Left ventricle myocardium inferior (tissue), 1 donor: ENCODE measurements at places on chromosomes 3 and 15.

- DNase-seq: no peak
Measured at GRCh38 chr15:60729850-60730458, 251.0 kb upstream of the ICE2 start.

GRCh38 chr15:27816790-27817189 lies 282.3 kb downstream of the OCA2 start:
- DNase-seq: no peak

DNA sequence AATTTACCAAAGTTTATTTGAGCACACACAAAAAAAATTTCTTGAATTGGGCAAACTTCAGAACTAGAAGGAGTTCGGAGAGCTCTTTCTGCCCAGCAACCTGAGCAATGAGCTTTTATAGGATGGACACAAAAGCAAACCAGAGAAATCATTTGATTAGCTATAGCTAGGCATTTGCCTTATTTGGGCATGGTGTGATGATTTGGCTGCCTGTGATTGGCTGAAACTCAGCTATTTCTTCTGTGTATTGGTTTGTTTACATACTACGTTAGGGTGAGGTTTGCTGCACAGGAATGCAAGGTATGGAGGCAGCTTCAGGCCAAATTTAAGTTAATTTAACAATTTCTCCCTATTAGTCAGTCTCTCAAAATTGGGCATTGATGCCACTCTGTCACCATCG lies 65.1 kb downstream of the NEK11 start:
- DNase-seq: no peak

DNA sequence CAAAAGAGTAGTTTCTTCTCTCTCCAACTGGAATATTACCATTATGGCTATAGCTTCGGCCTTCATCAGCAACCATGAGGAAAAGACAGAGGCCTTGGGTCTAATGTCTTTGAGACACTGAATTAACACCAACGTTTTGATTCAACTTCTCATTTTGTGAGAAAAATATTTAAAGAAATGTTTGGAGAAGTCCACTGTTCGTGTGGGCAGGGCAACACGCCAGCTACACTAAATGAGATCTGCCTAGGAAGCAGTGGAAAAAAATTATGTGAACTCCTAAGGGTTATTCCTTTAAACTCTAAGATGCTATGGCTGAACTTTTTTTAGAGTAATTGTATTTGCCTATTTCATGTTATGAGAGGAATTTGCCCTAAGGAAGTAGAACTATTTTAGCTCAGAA lies 41.8 kb downstream of the NCEH1 start:
- no peak for DNase-seq

GRCh38 chr3:13455644-13456043 lies 24.5 kb upstream of the HDAC11 start:
- DNase-seq: no peak

DNA sequence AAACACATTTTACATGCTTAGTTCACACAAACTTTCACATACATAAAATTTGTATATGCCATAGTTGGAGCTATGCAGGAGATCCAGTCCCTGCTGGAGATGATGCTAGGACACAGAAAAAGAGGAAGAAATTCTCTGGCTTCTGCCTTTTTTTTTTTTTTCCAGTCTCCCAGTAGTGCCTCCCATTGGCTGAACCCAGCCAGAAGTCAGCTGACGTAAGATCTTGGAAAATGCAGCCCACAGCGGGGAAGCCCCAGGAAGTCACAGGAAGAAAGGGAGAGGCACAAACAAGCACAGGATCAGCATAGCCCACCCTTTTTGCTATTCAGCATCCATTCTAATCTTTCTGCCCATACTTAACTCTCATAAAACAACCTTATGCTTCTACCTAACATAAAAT lies 38.5 kb downstream of the SCN11A start:
- DNase-seq: no peak

GRCh38 chr3:126155280-126155640 lies 25.1 kb downstream of the ALDH1L1 start:
- no peak for DNase-seq

DNA sequence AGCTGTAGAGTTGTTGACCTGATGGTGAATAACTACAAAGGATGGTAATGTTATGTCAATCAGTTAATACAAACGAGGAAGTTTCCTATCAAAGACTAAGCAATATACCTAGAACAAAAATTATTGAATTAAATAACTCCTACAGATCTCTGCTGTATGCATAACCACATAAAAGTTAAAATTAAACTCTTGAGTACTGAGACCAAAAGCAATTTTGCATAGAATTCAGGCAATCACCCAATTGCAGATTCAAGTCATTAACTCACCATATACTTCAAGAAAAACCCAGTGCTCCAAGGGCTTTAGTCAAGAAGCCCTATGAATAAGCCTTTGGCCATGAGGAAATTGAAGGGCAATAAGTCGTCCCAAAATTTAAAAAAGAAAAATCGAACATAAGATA lies 518.8 kb downstream of the MECOM start:
- no peak for DNase-seq

GRCh38 chr3:59450946-59451763 lies 401.3 kb upstream of the CFAP20DC start:
- DNase-seq: no peak

GRCh38 chr3:50626401-50626800 lies 9.4 kb downstream of the MAPKAPK3 start:
- no peak for DNase-seq

DNA sequence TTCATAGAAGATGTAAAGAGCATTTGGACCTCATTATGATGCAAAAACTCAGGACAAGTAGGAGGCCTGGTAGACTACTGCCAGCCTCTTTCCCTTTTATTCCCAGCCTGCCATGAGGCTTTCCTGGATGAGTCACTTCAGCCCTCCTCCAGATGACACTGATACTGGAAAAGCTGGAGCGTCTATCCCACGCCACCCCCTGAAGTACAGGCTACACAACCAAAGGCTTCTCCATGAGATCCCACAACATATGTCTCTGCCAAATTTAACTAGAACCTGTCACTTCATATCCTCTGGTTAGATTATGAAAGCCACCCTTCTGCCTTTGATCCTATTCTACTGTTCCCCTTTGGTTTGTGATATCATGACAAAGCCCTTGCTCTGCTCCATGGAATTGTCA lies 56.1 kb upstream of the CPNE4 start:
- no peak for DNase-seq

DNA sequence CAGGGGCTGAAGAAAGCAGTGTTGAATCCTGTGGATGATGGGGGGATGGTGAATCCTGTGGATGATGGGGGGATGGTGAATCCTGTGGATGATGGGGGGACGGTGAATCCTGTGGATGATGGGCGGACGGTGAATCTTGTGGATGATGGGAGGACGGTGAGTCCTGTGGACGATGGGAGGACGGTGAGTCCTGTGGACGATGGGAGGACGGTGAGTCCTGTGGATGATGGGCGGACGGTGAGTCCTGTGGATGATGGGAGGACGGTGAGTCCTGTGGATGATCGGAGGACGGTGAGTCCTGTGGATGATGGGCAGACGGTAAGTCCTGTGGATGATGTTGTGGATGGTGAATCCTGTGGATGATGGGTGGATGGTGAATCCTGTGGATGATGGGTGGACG lies 170.7 kb downstream of the SV2B start:
- no peak for DNase-seq

- no peak for DNase-seq
Measured at GRCh38 chr3:46359733-46360493, 6.0 kb downstream of the CCR2 start.

GRCh38 chr3:190556351-190556750 lies 42.5 kb downstream of the IL1RAP start:
- no peak for DNase-seq

- DNase-seq: no peak
Measured at GRCh38 chr3:67384760-67385397, 269.5 kb downstream of the SUCLG2 start.

- no peak for DNase-seq
Measured at GRCh38 chr3:49278548-49278947, 1.5 kb upstream of the C3orf62 start.

- DNase-seq: no peak
Measured at GRCh38 chr3:131658115-131658514, 155.3 kb upstream of the MRPL3 start.

DNA sequence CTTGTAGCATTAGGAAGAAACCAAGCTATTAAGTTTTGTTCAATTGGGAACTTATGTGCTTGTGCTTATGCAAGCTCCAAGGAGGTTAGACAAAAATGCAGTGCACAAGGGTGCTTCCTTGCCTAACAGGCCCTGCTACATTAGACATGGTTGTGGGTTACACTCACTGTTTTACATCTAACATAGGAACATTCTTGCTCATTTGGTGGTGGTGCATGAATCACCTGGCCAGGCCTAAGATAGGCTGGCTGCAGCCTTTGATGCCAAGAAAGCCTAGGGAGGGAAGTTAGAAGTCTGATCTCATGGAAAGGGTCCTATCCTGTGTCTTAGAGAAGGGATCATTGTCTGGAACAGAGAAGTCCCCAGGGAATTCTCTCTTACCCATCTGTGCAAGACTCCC lies 43.5 kb downstream of the CA12 start:
- DNase-seq: no peak

GRCh38 chr3:186187401-186188275 lies 78.7 kb upstream of the ETV5 start:
- no peak for DNase-seq

DNA sequence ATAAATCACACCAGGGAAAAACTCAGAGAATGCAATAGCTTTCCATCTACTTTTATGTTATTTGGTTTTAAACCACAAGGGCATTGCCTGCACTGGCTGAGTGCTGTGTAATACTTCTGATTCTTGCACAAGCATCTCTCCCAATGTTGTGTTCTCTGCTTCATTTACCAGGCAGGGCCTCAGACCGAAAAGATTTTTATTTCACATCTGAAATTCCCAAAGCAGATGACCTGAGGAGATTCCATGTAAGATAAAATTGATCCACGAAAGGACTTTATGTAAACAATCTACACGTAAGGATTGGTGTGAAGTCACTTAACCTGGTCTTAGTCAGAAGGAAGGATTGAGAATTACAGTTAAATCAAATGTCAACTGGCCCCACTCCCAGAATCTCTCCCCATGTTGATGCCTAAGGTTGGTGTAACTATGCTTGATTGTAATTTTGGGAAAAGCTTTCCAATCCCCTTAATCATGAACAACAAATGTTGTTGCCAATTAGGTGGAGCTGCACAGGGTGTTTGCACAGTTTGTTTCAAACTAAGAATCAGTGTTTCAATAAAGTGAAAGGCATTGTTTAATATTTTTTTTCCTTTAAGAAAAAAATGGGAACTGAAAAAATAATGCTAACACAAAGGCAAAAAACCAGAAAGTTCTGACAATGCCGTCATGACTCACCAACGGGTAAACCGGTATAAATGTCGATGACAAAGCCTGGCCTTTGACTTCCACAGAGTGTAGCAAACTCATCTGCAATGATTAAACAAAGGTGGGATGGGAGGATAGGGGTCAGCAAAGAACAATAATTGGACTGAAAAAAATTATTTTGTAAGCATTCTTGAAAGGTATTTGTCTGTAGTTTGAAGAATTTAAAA lies 128.6 kb downstream of the DUT start:
- DNase-seq: no peak

GRCh38 chr3:151931171-151931570 lies 57.7 kb downstream of the SUCNR1 start:
- DNase-seq: no peak

GRCh38 chr3:73954506-73954905 lies 329.8 kb upstream of the PDZRN3 start:
- DNase-seq: no peak

DNA sequence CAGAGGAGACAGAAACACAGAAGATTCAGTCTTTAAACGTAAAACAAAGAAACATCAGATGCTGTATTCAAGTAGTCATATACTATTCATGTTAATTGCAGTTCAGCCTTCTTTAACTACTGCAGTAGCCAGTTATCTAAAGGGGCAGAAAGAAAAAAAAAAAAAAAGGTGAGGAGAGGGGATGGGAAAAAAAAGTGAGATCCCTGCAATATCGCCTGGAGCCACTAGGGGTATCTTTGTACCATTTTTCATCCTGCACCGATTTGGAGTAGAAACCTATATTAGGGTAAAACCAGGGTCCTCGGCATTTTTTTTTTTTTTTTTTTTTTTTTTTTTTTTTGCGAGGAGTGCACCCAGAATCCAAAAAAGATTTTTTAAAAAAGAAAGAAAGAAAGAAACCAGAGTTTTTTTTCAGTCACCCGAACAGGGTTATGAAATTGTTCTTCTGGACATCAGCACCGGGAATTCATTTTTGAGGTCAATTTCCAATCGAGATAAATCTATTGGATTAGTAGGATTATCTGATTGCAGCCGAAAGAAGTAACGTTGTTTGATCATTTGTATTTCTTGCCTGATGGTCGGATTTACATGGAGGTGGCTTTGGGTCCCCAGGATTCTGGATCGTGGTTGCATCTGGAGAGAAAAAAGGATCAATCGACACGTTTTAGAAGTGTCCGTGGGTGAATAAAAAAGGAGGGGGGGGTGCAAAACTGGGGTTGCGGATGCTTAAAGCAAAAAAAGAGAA lies 186.7 kb downstream of the NLGN1 start:
- DNase-seq: no peak

- peak; percentile 68 for DNase-seq
Measured at GRCh38 chr3:187742351-187743171, 2.7 kb downstream of the BCL6 start.

- no peak for DNase-seq
Measured at GRCh38 chr3:151766454-151766853, 32.7 kb downstream of the AADACL2 start.

GRCh38 chr3:103712320-103713008 lies 1277.6 kb downstream of the ZPLD1 start:
- DNase-seq: no peak

GRCh38 chr15:50840520-50840919 lies 68.0 kb upstream of the AP4E1 start:
- DNase-seq: no peak

DNA sequence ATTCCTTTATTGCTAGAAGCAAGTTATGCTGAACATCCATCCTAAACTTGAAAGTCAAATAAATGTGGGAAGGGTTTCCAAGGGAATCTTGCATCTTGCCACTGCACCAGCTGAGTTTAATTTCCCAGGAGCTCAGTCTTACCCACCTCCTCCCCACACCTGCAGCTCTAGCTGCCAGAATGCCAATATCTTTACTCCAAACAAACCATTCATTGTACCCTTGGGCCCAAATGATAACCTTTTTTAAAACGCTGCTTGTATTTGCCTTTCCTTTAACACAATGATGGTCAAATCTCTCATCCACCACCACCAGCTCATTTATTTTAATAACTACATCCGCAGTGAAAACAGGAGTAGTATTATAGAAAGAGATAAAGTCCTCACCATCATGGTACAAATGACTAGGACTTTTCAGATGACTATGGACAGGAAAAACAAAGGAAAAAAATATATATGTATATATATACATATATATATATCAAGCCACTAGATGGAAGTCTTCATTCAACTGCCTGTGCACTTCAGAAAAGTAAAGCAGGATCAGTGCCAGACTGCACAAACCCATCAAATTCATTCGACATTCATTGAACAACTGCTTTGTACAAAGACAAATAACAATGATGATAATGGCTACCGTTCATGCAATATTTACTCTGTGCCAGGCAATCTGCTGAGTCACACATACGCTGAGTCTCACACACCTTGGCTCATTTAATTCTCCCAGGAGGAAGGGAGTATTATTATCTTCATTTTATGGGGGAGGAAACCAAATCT lies 44.0 kb downstream of the BFSP2 start:
- no peak for DNase-seq

- no peak for DNase-seq
Measured at GRCh38 chr3:114178770-114179368, at the start of gene DRD3. Gene DRD3, minus strand, starts transcription at chr3:114179052. Its CDS starts 7,060 bp downstream, at chr3:114171992.
